OCI-LY7 (cell line): ENCODE measurements at places on chromosomes 16 and 17.
A peak's percentile ranks its signal among the peaks of the same experiment; 100 is the strongest.

- no peak for DNase-seq
Observed at GRCh38 chr16:20821682-20822081, 15.4 kb downstream of the REXO5 start.

DNA sequence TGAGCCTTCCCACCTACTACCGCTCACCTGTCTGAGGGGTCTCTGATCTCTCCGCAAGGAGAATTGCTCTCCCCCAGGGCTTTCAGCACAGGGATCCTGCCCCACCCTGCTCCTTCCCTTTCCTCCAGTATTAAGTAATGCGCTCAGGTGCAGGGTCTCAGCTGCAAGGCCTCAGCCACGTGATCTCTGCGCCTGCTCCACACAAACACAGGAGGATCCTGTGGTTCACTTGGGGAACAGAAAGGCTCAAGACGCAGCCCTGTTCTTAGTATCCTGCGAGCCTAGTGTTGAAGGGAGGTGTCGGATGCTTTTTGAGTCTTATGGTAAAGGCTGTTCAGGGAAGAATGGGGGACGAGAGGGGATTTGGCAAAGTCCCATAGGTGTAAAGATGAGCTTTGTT lies 41.6 kb upstream of the GCSH start:
- no peak for DNase-seq

DNA sequence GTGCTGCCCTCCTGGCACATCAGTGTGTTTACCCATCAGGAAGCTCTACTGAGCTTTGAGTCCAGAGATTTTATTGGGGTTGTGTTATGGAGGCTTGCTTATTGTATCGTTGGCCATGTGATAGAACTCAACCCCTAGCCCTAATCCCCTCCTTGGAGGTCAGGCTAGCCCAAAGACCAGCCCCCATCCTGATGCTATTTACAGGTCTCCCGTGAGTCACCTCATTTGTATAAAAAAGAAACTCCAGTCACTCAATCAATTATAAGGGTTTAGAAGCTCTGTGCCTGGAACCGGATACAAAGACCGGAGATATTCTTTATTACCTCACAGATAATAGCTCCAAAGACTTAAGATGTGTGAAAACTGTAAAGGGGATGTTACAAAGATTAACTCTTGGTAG lies 405.9 kb downstream of the CNTNAP4 start:
- no peak for DNase-seq

DNA sequence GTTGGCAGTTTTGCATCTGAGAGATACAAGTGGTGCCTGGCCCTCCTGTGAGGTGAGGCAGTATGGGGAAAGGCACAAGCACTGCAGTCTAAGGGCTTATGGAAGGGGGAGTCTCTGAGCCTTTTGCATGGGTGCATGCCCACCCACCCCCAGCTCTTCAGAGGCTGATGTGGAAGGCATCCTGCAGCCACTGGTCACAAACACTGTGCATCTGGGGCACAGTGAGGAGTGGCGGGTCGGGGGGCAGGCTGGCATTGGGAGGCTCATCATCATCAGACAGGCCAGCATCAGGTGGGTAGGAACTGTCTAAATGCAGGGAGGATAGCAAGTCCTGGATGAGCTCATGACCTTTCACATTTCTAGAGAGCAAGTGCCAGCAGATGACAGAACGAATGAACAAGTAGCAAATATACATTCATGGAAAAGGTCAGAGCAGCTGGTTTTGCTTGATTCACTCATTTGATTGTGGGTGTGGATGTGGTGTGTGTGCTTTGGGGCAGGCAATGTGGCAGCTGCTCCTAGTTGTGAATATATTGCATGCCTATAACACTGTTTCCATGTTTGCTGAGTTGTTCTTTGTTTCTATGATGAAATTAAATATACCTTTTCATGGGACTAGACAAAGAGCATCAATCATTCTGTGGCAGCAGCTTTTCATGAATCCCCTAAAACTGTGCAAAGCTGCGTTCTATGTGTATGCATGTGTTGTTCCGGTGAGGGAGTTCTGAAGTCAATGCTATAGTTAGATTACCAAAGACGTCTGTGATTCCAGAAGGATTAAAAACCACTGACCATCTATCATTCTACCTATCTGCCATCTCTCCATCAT lies 29.2 kb downstream of the TRIM25 start:
- no peak for DNase-seq

DNA sequence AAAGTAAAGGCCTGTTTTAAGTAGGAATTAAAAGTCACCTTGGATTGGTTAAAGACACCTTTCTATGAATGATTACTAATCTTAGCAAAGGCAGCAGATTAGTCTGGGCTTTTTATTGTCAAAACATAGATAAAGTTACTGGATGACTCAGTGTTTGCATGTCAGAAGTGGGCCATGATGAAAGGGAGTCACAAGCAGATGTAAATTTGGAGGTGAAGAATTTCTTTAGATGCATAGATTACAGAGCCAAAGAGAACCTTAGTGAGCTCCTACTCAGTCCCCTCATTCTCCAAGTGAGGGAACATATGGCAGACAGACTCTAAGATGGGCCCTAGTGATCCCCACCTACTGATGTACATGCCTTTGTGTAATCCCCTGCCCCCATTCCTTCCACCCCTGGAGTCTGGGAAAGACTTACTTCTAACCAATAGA lies 124.5 kb downstream of the HS3ST3A1 start:
- DNase-seq, result no peak

DNA sequence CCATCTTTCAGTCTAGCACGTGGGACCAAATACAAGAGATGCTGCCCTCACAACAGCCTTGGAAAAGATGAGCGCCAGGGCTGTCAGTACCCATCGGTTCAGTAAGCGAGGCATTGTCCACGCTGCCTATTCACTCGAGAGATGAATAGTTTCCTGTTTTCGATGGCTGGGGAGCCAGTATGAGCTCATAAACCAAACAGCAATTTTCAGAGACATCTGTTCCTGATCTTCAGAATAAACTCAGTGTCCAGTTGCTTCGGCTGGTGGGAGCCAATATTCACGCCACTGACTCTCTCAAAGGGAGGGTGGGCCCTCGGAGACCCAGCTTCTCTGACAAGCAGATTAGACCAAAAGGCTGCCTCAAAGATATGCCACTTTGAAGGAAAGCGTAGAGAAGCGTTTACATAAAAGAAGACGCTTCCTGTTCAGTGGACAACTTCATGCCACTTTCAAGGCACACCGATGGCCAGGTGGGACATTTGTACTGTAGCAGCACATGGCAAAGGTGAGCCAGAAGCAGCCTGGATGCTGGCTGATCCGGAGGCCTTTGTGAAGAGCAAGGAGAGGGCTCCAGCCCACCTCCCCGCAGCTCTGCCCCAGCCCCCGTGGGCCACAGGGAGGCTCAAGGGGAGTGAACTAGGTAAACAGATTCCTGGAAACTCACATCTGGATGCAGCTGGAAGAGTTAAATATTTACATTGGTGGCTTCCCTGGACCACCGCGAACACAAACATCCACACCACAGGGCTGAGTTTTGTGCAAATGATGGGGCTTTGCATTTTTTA lies 6.0 kb downstream of the TIMM22 start:
- DNase-seq, result no peak

GRCh38 chr17:48577330-48577945 lies 712 bp downstream of the HOXB4 start:
- DNase-seq, result peak; percentile 25

DNA sequence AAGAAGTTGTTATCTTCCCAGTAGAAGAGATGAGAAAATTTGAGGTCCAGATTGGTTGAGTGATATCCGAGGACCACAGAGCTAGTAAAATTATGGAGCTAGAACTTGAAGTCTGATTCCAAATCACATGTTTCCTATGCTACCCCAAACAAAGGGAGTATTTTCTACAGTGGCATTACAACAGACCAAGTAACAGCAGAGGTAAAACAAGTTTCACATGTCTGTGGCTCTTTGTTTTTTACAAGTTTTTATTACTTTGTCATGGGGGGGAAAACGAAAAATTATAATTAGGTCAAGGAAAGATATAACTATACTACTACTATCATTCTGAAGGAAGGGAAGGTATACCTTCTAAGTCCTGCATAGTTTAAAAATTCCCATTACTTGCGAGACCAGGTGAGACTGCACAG lies 49.4 kb downstream of the KANSL1 start:
- DNase-seq, result no peak

GRCh38 chr17:44221084-44221861 lies 1.8 kb upstream of the UBTF start:
- DNase-seq, result peak; percentile 87

DNA sequence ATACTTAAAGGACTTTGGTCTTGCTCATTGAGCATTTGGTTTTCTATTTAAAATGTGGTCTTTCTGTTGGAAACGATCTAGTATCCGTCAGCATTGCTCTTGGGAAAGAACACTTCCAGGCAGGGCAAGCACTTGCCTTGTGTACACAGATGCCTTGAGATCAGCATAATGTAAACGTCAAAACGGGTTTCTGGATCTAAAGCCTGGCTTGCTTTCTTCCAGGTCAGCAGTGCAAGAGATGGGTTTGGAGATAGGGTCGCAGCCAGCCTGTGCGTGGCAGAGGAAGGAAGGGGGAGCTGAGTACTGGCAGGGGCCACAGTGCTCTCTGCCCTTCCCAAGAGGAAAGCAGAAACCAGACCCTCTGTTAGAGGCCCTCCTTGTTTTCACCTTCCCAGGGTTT lies 175.5 kb downstream of the LGALS9B start:
- DNase-seq, result no peak

GRCh38 chr17:70120425-70120824 lies 45.4 kb downstream of the KCNJ16 start:
- DNase-seq, result no peak

DNA sequence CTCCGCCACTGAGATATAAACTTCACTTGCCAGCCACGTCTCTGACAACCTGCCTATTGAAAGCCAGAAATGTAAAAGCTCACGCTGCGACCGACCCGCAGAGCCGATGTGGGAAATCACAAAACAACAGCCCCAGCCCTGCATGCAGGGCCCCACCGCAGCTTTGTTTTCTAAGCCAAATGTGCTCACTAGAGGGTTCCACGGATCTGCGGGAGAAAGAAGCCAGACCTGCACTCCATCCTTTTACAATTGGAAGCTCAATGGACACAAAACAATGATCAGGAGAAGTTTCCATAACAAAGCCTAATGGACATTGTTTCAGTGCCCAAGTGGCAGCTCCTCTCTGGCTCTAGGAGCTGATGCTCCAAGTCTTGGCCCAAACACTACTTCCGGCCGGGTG lies 33.1 kb downstream of the WIPI1 start:
- no peak for DNase-seq

GRCh38 chr16:11050944-11051343 lies 106.6 kb downstream of the CLEC16A start:
- DNase-seq, result no peak

DNA sequence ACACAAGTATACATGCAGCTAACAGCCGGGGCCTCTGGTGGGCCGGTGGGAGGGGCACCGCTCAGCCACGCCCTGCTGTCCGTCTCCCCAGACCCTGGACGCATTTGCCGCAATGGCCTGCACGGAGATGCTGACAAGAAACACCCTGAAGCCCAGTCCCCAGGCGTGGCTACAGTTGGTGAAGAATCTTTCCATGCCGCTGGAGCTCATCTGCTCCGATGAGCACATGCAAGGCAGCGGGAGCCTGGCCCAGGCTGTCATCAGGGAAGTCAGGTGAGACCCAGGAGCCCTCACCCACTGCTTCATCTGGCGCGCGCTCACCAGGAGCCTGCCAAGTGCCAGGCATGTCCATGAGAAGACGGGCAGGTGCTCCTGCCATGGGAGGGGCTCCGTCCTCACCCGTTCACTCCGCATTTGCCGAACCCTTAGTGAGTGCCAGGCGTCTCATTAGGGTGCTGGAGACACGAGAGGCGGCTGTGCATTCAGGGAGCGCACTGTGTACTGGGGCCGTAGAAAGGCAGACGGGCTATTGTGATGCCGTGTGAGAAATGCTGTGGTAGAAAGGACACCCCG lies 51.4 kb upstream of the ENDOV start:
- no peak for DNase-seq

DNA sequence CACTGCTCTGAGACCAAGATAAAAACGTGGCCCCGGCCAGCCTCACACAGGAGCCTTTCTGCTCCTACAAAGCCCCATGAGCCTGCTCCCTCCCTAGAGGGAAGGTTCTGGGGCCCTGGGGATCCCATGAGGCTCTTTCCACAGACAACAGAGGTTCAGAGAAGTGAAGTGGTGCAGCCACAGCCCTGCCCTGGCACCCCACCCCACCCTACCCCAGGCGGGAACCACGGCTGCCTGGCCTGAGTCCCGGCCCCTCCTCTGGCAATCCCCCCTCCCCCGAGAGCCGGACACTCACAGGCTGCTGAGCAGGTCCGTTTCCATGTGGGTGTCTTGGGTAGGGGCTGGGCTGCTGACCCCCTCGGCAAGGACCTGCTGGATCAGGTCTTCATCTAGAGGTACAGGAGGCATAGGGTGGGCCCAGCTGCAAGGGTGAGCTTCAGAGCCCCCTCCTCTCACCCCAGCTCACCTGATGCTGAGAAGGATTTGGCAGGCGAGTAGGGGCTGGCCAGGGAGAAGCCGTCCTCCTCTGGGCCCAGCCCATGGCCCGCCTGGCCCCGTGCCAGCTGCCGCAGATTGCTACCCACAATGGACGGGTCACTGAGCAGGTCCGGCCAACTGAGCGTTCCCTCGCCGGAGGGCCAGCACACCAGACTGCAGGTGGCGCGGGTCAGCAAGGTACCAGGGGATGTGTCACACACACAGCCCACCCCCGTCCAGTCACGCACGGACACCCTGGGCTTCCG lies 38.7 kb downstream of the PKD1 start:
- no peak for DNase-seq

DNA sequence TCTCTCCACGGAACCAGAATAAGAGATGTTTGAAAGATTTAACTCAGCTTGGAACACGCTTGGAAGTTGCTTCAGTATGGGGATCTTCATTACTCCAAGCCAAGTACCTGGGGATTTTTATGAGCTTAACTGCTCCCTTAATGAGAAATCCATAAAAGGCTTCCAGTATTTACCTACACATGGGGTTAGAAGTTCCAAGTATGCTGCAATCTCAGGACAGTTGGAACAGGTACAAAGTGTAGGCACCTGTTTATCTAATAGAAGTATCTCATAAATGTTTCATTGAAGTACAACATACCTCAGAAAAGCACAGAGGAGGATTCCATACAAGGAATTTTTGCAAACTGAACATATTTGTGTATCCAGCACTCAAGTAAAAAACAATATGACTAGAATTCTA lies 161.6 kb upstream of the PIRT start:
- no peak for DNase-seq
